Dermis blood vessel endothelial cell (primary cell): ENCODE measurements at places on chromosomes 7 and 10. TPM values are rescaled to one million over a fixed set of nuclear protein-coding genes. Genes with fewer than 3 reads are reported as not detected.
A peak's percentile ranks its signal among the peaks of the same experiment; 100 is the strongest.

DNA sequence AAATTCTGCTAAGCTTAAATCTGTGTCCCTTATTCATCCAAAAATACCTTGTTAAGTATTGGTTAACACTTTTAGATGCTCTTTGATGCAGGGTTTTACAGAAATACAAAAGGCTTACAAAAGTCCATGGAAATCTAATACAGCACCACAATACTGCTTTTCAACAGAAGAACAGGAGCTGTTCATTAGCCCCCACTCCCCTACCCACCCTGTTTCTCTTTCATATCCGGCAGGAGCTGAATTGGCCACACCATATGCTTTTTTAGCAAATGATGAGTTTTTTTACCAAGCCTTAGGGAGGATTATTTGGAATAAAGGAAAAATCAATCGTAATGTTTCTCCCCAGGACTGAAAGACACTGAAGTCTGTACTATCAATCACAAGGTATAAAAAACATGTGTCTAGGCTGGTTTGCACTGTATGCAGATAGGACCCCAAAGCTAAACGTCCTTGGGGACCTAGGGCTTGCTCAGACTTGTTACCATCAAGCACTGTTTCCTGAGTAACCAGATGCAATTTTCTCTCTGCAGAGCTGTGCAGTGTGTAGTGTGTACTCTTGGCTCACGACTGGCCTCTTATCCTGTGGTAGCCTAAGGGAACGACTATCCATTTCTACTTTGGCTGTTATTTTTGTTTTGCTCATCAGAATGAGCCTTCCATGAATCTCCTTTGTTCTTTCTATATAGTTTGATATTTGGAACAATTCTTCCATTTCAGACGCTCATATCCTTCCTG is 143.3 kb upstream of the LRGUK start:
- DNase-seq: peak; percentile 36

- DNase-seq: no peak
Measured at GRCh38 chr7:50685135-50686065, 97.3 kb downstream of the GRB10 start.

DNA sequence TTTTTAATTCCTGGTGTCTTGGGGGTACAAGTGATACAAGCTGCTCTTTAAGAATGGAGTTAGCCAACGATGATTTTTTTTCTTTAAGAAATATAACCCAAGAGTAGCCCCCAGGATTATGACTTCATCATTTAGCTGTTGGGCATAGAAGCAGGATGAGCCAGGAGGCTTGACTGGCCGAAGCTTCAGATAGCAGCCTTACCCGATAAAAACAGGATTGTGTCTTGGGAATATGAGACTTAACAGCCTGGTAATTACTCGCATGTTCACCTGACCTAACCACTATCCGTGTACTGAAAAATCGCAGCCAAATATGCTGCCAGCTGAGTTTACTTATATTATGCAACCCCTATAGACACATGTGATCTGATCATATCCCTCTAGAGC is 346.0 kb upstream of the BMPER start:
- no peak for DNase-seq

GRCh38 chr7:50469181-50469580 is 19.0 kb upstream of the FIGNL1 start:
- no peak for DNase-seq

DNA sequence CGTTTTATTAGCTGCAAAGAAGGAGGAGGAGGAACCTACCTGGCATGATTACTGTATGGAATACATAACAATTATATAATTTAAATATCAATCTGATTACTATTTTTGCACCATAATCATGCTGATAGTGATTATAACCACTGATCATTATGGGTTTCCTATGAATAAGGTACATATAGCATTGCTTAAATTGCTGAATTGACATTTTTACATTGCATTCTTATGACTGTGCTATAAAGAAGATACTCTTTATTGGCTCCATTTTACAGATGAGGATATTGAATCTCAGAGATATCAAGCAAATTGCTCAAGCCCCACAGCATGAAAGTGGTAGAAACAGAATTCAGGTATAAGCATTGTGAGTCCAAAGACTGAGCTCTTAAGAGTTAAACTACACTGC is 23.1 kb downstream of the DKK1 start:
- no peak for DNase-seq

DNA sequence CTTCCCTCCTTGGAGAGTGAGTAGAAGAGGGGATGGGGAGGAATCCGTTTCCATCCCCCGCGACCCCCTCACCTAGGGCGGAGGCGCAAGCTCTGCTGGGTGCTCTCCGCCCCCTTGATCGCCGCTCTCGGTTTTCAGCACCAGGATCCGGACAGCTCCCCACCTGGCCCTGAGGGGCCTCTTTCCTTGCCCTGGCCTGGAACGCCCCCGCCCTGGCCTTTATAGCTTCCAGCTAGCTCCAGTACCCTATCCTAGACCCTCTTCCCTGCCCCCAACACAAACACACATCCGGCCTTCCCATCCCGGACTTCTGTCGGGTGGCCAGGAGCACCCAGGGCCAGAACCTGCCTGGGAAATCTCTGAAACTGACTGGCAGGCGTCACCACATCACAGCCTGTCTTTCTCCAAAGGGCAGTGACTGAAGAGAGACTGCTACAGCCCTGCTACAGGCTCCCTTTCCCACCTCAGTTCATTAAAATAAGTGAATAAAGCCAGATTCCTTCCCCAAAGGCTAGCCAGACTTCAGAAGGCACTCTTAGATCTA is 72.3 kb upstream of the LEP start:
- peak; percentile 41 for DNase-seq

DNA sequence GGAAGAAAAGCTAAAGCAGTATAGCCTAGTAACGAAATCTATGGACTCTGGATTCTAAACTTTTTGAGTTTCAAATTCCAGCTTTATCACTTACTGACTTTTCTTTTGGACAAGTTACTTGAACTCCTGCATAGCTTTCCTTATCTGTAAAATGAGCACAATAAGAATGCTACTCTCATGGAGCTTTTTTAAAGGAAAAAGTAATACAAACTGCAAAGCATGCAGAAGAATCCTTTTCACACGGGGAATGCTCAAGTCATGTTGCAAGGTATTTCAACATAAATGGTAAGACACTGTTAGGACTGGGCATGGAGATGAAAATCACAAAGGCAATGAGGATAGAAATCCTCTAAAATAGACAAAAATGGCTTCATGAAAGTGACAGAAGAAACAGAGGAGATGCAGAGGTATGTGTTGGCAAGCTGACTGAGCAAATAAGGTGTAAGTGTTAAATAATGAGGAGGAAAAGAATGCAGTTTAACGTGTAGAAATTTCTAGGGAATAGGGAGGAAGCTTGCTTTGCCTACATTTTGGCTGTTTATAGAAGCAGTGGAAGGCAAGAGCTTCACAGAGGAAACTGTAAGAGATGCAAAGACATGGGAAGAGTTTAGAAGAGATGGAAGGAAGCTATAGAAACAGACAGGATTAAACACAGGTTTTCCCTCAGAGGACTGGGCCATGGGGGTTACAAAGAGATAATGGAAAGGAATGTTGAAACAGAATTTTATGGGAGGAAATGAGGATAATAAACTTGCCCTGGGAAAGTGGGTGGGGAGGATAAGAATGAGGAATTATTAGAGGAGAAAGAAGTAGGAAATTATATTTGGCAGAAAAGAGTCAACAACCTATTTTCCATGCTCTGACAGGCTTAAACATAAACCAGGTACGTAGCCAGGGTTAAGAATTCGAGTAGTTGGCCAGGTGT is 28.8 kb upstream of the SNX13 start:
- no peak for DNase-seq

GRCh38 chr7:42236266-42236975 is 588 bp downstream of the GLI3 start:
- peak; percentile 60 for DNase-seq

- DNase-seq: no peak
Measured at GRCh38 chr10:103042908-103043307, 124.8 kb downstream of the CNNM2 start.

DNA sequence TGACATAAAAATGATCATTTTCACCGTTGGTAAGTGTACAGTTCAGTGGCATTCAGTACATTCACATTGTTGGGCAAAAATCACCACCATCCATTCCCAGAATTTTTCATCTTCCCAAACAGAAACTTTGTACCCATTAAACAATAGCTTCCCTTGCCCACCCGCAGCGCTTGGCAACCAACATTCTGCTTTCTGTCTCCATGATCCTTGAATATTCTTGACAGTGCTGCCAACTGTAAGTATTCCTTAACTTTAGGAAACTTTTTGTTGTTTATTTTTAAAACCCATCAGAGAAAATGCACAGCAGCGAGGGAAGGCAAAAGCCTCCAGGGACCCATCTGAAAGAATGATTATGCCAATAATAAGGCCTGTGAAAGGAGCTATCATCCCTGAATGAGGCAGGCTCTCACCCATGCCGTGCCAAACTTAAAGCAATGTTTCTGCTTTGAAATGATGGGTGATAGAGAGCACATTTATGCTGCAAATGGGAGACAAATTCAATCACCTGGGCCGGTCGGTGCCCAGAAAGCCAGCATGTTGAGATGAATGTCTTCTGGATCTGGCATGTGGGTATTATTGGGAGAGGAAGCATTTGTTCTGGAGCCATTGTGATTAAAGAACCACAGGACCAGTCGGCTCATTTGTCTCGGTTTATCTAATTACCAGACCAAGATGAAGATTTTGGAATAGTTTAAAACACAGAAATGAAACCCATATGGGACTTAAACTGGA is 202.1 kb upstream of the NPVF start:
- no peak for DNase-seq

DNA sequence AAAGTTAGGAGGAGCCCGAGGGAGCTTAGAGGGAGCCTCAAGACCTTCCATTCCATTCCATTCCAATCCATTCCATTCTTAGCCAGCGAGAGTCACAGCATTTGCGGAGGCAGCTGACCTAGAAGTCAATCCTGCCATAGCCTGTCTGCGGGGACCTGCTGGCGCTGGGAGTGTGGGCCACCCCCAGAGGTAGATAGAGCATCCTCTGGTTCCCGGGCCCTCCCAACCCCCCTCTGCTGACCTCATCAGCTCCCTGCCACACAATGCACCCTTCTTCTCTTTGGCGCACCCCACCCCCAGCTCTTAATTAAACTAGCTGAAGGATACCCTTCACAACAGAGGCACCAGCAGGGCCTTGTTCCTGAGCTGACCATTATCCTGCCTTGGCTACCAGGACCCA is 152.5 kb upstream of the ZMIZ1 start:
- DNase-seq: no peak

- DNase-seq: no peak
Measured at GRCh38 chr7:99667179-99667578, 12.6 kb downstream of the CYP3A5 start.

- DNase-seq: no peak
Measured at GRCh38 chr7:25855854-25856782, 295.9 kb upstream of the NFE2L3 start.

DNA sequence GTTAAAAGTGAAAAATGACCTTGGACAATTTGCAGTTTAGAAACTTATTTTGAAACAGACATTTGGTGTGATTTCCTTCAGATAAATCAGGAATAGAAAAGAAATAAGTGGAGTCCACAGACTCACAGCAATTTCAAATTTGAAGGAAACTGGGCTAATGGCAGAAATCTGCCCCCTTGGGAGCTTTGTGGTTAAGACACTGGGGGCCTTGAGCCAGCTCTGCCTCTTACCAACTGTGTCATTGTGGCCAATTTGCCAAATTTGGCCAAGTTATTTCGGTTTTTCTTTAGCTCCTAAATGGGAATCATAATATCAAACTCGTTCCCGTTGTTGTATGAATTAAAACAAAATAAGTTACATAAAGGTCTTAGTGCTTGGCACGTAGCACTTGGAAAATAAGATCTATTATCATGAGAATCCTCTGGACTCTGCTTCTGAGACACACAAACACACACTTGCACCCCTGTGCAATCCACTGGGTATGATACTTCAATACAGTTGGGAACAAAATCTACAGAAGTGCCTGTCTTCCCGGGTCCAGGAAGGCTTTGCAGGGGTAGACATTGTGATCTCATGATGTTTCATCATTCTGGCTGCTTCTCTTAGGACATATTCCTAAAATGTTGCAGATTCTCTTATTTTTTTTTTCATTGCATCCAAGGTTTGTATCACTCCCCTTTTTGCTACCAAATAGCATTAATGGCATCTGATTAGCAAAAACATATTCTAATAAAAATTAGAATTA is 4.9 kb downstream of the ARMC3 start:
- DNase-seq: no peak

DNA sequence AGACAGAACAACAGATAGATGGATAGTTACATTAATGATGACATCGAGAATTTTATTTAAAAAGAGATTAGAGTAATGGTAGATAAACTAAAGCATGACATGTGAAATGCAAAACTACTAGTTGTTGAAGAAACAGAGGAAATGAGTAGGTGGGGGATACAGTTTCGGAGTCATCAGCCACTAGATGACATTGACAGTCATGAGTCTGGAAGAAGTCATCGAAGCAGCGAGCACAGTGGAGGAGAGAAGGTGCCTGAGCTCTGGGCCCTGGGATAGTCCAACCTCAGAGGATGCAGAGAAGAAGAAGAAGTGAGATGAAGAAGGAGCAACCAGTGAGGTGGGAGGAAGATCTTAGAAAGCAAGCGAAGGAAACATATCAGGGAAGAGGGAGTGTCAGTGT is 20.2 kb upstream of the SEC61A2 start:
- no peak for DNase-seq

DNA sequence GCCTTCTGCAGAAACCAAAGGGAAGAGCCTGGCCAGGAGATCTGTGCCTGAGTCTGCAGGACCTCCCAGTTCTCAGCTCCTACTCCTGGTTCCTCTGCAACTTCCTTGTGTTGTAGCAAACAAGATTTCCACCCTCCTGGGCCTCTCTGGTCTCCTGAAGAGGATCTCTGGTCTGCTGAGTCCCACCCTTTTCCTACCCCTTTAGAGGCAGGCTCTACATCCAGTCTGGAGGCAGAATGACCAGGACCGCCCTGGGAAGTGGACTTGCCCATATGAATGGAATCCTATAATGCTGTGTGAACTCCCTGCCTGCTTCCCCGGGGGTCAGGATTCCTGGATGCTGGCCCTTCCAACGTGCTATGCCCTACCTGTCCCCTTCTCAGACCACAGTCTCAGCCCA is 3.2 kb downstream of the DENND2A start:
- DNase-seq: no peak

- peak; percentile 75 for DNase-seq
Measured at GRCh38 chr10:62610649-62611229, 193.8 kb upstream of the ADO start.

DNA sequence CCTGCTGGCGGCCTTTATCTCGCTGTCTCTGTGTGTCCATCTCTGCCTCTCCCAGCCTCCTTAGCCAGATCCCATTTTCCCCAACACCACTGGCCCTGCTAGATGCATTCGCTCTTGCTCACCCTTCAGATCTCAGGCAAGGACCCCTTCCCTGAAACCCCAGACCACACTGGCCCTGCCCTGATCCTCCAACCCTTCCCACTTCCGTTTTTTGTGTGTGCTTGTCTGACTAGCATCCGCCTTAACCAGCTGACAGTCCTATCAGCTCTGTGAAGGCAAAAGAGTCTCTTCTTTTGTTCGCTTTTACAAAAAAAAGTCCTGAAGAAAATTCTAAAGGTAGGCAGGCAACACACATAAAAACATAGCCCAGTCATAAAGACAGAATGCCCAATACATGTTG is 28.7 kb downstream of the CHST15 start:
- DNase-seq: no peak

- no peak for DNase-seq
Measured at GRCh38 chr10:100501423-100501822, 18.2 kb downstream of the SEC31B start.

Gene DKK1
- total RNA-seq: 18.6 and 19.6 TPM in 2 replicates

Gene TMEM196
- not detected in 2 replicates for total RNA-seq

Gene VPS37D
- 2.5 and 5.4 TPM in 2 replicates for total RNA-seq

Gene MRLN
- total RNA-seq: not detected in 2 replicates

Gene SPDYE6
- not detected in 2 replicates for total RNA-seq

Gene RELN
- 412 and 787 TPM in 2 replicates for total RNA-seq

Gene TAS2R38
- not detected in 2 replicates for total RNA-seq

Gene LSM5
- total RNA-seq: 22.0 and 30.2 TPM in 2 replicates

Gene MAP3K8
- 2.5 and 6.3 TPM in 2 replicates for total RNA-seq

Gene CYP26C1
- total RNA-seq: 1.9 and 5.4 TPM in 2 replicates
